Choroid plexus epithelial cell (primary cell): ENCODE measurements at places on chromosomes 16 and 17.

GRCh38 chr16:63037761-63038396, 1001.6 kb upstream of the CDH8 start:
- DNase-seq, result no peak

DNA sequence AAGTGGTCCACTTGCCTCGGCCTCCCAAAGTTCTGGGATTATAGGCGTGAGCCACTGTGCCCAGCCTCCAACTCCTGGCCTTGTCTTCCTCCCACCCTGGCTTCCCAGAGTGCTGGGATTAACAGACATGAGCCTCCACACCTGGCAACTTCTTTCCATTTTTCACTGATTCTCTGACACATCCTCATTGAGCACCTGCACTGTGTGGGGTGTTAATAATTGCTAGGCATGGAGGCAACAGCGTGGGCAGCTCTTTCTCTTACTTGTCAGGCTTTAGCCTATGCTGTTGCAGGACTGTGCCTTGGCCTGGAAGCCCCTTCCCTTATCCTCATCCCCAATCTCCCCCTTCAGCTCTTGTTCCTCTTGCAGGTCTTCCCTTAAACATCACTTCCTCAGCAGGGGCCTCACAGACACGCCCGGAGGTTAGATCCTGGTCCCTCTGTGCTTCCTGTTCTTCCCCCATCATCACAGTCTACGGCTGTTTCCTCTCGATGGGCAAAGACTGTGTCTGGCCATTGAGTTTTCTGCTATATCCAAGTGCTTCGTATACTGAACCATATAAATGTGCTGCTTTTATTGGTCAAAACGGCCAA, 7.9 kb downstream of the QPRT start:
- DNase-seq, result no peak

- no peak for DNase-seq
Observed at GRCh38 chr16:79083508-79084299, 516.8 kb downstream of the MAF start.

DNA sequence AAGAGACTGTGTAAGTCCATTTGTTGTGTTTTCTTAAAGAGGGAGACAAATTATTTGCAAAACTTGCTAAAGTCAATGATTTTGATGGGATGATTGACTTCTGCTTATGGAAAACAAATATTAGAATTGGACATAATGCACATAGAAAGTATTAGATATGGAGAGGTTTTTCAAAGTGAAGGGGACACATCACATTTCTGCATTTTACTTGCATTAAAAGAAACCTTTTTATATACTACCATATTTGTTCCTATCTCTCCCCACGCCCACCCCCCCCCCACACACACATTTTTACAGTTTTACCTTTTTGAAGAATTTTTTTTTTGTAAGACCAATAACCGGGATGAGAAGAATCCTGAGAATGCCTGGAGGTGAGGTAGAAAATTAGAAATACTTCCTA, 8.6 kb upstream of the OR4D2 start:
- DNase-seq, result no peak

DNA sequence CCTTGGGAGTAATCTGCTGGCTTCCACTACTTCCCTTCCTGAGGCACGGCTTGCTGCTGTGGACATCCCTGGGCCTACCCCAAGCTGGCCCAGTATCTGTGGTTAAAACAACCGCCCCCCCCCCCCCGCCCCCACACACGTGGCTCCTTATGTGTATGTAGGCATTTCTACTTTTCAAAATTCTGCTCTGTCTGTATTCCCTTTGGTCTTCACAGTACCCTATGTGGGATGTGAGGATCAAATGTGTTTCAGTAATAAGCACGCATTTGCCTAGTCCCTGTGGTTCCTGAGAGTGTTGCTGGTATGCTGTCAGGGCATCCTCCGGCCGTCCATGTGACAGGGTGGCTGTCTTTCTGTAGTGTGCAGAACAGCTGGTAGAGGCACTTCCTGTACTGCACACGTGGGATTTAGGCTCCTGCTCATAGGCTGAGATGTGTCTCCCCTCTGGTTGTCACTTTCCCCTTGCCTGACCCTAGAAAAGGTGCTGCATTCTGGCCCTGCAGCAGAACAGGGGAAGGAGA, 2.2 kb downstream of the NT5M start:
- DNase-seq, result peak; percentile 23

GRCh38 chr17:44438636-44439035, 49.2 kb upstream of the ITGA2B start:
- DNase-seq, result peak; percentile 49
